Stimulated activated CD8-positive, alpha-beta memory T cell treated with anti-CD3 and anti-CD28 coated beads, Interleukin-4, amount 100 ng/mL, for 4 hours (primary cell): ENCODE measurements at places on chromosomes 5 and 9.

DNA sequence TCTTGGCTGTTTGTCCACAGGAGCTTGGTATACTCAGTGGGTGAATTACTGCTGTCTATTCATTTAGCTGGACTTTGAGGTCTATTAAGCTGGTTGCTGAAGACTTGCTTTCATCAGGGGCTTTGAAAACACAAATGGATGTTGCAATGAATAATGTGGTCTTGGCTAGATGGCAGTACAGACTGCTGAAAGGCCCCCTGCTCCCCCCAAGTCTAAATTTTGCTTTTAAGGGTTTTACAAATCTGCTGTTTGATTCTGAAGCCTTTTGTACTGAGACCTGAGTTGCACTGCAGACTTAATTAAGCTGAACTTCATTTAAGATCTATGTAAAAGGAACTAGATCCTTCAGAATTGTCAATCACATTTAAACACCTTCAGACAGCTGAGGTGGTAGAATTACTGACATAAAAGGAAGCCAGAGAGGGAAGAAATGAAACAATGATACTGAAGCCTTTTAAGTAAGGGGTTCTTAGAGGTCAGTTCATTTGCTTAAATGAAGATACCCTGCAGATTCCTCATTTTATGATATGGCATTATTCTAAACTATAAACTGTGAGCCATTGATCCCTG lies 37.3 kb downstream of the KCTD16 start:
- DNase-seq = no peak

DNA sequence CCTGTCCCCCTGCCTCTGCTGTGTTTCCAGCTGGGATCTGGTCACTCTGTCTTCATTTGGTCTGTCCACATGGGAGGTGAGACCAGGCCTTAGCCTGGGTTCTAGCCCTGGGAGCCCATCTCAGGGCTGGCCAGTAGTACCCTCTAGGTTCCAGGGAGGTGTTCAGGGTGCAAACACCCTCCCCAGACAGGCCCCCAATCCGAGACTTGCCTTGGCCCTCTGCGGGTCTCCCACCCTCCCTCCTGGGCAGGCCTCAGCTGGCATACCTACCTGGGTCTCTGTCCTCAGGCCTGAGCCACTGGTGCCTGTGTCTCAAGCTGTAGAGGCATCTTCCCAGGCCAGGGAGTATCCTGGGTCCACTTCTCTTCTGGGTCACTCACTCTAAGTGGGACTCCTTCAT lies 925 bp upstream of the SAPCD2 start:
- no peak for DNase-seq

DNA sequence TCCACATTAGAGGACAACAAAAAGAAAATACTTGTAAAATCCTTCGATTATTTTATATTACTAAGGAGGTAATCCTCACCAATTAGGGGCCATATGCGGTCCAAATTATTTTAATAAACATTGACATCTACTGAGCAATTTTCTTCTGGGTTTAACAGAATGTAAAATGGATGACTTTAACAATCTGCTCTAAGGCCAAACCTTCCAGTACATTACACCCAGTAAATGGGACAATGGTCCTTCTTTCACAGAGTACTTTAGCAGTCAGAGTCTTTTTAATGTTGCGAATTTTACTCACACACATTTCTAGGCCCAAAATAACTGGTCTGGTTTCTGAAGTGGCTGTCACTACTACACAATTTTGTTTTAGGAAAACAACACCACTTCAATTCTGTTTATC lies 106.9 kb downstream of the TTC39B start:
- no peak for DNase-seq

DNA sequence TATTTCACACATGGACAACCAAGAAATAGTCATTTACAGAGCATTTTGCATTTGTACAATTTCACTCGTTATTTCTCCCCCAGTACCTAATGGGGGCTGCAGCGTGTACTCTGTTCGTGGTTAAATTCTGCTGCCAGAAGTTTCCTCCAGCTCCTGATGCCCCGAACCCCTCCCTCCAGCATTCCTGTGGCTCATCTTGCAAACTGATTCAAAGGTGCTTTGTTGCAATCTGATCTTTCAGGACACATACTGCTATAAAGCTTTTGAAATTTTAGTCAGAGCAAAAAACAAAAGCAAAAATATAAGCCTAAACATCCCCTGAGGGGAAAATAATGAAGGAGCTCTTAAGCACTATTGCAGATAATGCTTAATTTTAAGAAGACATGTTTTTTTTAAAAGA lies 27.7 kb downstream of the UBLCP1 start:
- DNase-seq = no peak

DNA sequence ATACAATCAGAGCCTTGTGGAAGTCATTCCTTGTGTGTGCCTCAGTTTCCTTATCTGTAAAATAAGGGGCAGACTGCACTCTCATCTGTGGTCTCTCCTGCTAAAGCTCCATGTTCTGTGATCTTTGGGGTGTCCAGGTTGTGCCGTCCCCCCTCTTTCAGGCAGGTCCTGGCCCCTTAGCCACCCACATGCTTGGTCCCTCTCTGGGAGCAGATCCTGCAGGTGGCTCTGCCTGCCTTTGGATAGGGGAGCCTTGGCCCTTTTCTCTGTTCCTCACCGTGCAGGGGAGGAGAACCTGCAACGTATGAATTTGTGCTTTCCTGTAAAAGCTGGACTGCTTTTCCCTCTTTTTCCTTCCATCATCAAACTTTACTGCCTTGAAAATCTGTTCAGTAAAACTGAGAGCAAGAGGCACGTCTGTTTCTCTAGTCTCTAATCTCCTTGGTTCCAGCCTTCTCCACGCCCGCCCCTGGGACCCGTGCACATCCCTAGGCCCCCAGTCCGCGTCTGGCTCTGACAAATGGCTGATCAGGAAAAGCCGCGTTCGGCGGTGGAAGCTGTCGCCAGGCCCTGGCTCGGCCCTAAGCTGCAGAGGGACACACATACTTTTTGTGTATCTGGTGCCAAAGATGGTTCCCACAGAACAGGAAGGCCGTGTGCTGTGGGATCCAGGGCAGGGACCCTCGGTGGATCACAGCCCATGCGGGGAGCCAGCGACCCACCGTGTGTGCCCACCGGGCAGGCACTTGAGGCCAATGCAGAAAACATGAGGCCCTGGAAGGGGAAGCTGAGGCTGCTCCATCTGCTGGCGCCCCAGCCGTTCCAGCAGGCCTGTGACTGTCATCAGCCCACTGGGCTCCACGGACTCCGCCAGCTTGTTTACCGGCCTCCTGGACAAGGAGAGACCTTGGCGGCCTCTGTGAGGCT lies 43.4 kb upstream of the COL5A1 start:
- DNase-seq = no peak
